ENCODE measurements at places on chromosomes 12 and 14.

GRCh38 chr12:47828976-47829482 is 9.3 kb upstream of the HDAC7 start:
- DNase-seq = no peak

DNA sequence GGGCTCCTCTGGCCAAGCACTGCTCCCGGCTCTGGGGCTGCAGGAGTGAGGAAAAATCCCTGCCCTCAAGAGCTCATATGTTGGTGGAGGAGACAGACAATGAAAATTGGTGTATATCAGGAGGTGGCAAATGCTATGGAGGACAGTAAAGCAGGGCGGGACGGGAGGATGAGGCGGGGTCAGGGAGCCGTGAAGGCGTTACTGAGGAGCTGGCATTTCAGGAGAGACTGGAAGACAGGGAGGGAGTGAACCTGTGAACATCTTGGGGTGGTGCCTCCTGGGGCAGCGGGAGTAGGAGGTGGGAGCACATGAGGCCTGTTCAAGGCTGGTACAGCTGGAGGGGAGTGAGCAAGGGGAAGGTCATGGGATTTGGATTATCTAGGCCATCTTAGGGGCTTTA is 26.6 kb downstream of the TSPAN9 start:
- no peak for DNase-seq

DNA sequence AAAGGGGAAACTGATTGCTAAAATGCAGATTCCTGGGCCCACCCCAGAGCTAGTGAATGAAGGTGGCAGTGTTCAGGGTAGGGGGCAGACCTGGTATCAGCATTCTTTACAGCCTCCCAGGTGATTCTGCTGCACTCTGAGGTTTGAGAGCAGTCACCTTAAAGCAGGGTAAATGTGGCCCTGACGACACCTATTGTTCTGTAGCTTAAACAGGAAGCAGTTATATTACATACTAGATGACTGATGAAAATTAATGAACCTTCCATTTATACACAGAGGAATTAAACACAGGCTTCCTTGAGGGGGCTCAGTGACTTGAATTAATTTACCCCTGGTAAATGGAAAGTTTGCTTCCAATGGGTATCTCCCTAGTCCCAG is 25.3 kb downstream of the NUAK1 start:
- DNase-seq = no peak

DNA sequence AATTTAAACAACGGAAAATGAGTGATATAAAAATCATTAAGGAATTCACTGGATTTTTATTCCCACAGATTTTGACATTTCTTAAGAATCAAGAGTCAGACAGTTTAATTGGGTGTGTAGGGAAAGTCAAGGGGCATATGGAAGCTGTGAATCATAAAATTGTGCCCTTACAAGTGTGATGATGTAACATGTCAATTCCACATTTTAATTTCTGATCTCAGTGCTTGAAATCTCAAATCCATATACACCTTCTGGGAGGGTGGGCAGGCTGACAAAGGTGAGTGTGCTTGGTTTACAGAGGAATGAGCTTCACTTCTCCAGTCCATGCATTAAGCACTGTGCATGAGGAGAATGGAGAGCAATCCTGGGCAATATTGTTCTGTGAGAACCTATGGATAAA is 1.0 kb upstream of the KRT6A start:
- DNase-seq = no peak

- no peak for DNase-seq
Measured at GRCh38 chr14:102683399-102684297, 91.2 kb downstream of the RCOR1 start.

GRCh38 chr14:34368115-34368970 is 93.7 kb downstream of the SPTSSA start:
- DNase-seq = no peak

GRCh38 chr12:56212361-56212760 is 9.4 kb downstream of the RNF41 start:
- DNase-seq = no peak

DNA sequence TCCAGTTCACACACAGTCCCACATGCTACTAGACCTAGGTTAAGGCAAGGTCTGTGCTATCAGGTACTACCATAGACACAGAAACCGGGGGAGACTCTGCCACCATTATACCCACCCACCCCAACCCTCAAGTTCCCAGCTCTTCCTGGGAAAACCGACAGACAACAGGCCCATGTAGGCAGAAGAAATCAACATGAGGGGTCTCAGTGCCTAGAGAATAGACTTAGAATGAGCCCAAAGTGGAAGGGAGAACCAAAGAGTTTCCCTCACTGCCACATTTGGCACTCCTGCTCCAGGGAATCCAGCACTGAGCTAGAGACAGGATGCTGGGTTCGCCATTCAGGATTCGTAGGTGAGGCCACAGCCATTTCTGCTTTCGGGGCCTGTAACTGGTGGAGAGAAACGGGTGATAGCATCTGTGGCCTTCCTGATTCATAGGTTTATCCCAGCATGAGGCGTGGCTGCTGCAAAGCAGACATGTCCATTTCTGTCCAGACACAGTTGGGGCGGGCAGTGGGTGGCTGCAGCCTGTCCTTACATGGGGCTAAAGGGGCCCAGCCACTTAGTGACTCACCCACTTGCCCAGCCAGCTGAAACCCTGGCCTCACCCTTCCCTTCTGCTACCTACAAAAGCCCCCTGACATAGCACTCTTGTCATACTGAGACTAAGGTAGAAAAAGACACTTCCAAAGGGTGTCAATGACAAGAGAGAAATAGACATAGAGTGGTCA is 69.4 kb downstream of the IRF2BPL start:
- peak; percentile 79 for DNase-seq

GRCh38 chr14:97827746-97828145 is 1030.6 kb downstream of the VRK1 start:
- no peak for DNase-seq

- peak; percentile 73 for DNase-seq
Measured at GRCh38 chr12:24948420-24948756, 513 bp downstream of the BCAT1 start.

- no peak for DNase-seq
Measured at GRCh38 chr12:15910864-15911721, at the start of gene DERA. DERA (plus strand) TSS chr12:15911332; CDS start chr12:15911384, 52 bp downstream.

DNA sequence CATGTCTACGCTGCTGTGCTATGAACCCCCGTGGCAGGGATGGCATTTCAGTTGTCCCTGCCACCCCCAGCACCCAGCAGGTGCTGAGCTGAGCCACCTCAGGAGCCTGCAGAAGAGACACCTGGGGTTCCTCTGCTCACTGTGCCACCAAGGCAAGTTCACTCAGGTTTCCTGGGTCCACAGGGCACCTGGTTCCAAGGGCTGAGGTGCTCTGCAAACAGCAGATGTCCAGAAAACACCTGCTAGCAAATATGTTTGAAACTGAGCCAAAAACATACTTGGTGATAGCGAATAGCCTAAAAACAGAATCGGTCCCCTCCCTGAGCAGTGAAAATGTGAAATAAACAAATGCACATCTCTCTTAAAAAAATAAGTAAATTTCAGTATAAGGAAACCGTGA is 35.6 kb upstream of the GPR68 start:
- DNase-seq = no peak

- DNase-seq = no peak
Measured at GRCh38 chr12:88122666-88123065, 19.2 kb downstream of the CEP290 start.

DNA sequence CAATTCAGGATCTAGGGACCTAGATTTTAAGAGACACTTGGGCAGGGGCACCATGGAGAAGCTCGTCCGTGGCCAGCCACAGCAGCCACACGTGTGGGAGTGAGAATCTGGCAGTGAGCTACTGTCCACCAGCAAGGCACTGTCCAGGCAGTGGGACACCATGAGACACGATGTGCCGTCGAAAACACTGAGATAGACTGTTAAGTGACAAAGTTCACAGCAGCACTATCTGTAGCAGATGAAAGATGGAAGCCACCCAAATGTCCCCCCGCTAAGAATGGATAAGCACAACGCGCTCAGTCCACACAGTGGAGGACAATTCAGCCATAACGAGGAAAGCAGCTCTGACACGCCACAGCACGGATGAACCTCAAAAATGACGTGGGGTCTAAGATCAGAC is 19.7 kb downstream of the RILPL1 start:
- no peak for DNase-seq

- DNase-seq = no peak
Measured at GRCh38 chr14:104268295-104268694, 129.9 kb downstream of the KIF26A start.

DNA sequence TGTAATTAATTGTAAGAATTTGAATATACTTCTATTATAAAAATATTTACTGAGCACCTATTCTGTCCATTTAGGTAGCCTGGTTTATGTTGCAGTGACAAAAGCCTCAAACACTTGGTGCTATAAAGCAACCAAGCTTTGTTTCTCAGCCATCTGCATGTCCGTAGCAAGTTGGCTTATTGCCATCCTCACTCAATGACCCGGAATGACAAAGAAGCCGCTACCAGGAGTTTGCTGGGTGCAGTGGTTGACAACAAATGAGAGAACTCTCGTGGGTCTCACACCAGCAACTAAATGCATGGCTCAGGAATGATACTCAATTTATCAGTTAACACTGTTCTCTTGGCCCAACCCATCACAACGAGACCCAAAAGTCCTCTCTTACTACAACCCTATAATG is 553.1 kb downstream of the DIO2 start:
- DNase-seq = no peak

GRCh38 chr12:53383258-53383657 is 3.3 kb downstream of the SP1 start:
- DNase-seq = no peak

- no peak for DNase-seq
Measured at GRCh38 chr12:32151086-32151485, 44.4 kb downstream of the BICD1 start.

DNA sequence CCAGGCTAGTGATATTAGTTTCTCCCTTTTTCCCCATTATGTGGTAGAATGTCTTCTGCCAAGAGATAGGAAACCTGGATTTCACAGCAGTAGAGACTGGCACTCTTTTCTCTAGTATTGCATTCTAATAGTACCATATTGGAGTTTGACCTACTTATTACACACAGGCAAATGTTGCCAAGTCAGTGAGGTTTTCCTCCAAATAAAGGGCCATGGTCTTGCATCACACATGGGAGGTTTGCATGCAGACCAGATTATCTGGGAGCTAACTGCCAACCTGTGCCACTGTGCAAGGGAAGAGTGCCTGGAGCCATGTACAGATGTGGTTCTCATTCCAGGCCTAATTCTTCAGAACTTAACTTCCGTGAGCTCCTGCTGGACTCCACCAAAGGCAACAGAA is 113.3 kb downstream of the ANO6 start:
- DNase-seq = no peak

DNA sequence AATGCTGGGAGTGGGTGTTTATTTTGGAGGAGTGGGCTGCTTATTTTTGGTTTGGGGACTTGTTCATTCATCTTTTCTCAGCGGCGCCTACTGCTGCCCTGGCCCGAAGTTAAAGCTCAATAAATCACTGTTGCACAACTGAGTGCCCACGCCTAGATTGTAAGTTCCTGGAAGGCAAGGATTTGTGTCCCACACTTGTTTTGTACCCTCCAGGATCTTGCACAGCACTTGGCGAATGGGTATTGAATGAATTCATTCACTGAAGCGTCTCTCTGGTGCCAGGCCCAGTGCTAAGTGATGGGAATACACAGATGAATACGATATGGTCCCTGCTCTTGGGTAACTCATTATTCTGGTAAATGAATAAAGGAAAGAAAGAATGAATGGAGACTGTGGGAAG is 153.3 kb upstream of the PARP11 start:
- no peak for DNase-seq

GRCh38 chr14:89534902-89535685 is 118.1 kb upstream of the FOXN3 start:
- DNase-seq = no peak

DNA sequence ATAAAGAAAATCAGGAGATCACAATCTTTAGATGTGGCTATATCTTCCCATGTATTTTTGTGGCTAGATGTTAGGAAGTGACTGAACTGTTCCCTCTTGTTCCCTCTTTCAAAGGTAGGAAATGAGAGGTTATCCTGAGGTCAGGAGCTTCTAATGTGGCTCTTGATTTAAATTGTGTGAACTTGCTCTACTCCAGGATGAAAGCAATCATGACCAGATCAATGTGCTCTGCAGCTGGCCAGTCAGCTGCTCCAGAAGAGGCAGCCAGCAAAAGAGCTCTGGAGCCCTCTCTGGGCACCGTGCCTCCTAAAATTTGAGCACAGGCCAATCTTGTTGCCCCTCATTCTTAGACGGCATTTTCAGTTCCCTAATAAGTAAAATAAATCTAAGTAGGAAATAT is 32.0 kb downstream of the CDK17 start:
- no peak for DNase-seq

GRCh38 chr14:24673059-24673458 is 39.1 kb upstream of the GZMB start:
- no peak for DNase-seq

Measured in GM12878 (cell line).